ENCODE measurements at places on chromosomes 6 and 20.

GRCh38 chr6:85482206-85482904 is 32.5 kb downstream of the NT5E start:
- no peak for DNase-seq

DNA sequence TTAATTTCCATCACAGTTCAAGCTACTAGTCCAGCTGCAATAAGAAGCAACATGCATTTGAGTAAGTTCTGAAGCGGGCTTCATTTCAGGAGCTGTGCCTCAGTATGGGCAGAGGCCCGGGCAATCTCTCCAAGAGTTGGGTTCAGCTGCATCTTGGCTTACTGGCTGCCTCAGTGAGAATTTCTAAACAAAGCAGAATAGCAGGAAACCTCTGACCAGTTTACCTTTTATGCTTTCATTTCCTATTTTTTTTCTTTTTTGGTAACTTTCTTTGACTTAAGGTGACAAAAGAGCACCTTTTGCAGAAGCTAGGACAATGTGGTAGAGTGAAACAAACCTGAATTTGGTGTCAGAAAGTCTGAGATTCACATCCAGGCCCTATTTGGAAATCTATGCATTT is 51.0 kb upstream of the FBXO30 start:
- no peak for DNase-seq

DNA sequence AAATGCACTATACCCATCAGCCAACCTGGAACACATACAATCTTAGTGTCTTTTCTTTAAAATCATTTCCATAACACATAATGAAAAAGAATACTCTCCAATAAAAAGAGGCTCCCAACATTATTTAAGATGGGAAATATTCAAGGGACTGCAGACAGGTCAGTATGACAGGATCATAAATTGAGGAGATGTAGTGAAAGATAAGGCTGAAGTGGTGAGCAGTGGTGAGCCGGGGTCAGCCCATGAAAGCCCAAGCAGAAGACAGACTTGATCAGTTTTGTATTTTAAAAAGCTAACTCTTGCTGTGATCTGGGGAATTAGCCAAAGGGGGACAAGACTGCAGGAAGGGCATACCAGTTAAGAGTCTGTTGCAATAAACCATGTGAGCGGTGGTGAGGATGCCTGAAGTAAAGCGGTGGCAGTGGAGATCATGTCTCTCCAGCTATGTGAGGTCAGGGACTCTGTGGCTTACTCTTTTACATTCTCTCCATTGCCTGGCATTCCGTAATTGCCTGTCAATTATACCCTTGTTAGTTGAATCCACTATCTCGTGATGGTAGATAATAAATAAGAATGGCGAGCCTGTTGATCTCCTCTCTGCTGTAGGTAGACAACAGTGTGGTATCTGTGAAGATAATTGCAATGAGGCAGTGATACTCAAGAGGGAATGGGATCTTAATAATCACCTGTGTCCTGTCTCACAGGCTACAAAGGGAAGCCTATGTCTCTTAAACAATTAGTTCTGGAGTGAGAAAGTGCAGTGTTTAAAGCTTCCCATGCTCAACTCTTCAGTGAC is 97.4 kb downstream of the FILIP1 start:
- no peak for DNase-seq

DNA sequence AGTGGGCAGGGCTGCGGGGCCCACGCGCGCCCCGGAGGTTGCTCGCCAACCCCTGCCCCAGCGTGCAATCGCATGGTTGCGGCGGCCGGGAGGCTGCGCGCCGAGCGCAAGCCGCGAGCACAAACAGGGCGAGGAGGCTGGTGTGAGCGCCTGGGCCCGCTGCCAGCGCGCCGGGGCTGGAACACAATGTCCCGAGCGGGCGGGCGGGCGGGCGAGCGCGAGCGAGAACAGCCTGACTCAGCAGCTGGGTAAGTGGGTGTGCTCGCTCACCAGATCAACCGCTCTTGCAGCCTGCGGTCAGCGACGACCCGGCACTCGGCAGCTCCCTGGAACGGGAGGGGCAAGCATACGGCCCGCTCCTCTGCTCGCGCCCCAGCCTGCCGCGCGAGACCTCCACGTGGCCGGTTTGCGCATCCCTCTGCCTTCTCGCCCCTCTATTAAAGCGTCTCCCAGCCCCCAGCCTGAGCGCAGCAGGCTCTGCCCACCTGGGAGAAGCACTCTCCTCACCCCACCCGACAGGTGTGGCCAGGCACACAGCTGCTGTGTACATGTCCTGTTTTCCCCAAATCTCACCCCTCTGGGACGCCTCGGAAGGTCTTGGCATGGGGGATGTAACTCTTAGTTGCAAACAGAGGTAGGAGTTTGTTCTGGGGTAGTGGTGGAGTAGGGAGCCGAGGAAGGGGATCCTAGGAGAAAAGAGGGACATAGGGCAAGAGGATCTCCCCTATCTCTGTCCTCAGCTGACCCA is 8.7 kb upstream of the ARMC12 start:
- DNase-seq = peak; percentile 98

DNA sequence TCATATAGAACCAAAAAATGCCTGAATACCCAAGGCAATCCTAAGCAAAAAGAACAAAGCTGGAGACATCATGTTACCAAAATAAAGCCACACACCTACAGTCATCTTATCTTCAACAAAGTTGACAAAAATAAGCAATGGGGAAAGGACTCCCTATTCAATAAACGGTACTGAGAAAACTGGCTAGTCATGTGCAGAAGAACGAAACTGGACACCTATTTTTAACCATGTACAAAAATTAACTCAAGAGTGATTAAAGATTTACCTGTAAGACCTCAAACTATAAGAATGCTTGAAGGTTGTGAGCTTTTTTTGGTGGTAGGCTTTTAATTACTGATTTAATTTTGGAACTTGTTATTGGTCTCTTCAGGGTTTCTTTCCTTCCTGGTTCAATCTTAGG is 236.0 kb upstream of the DEFB112 start:
- no peak for DNase-seq

- DNase-seq = no peak
Observed at GRCh38 chr6:53702316-53702715, 36.8 kb upstream of the KLHL31 start.

Measured in lower leg skin (tissue), 4 donors.